ENCODE measurements at places on chromosomes 5 and 9.
A peak's percentile ranks its signal among the peaks of the same experiment; 100 is the strongest.

DNA sequence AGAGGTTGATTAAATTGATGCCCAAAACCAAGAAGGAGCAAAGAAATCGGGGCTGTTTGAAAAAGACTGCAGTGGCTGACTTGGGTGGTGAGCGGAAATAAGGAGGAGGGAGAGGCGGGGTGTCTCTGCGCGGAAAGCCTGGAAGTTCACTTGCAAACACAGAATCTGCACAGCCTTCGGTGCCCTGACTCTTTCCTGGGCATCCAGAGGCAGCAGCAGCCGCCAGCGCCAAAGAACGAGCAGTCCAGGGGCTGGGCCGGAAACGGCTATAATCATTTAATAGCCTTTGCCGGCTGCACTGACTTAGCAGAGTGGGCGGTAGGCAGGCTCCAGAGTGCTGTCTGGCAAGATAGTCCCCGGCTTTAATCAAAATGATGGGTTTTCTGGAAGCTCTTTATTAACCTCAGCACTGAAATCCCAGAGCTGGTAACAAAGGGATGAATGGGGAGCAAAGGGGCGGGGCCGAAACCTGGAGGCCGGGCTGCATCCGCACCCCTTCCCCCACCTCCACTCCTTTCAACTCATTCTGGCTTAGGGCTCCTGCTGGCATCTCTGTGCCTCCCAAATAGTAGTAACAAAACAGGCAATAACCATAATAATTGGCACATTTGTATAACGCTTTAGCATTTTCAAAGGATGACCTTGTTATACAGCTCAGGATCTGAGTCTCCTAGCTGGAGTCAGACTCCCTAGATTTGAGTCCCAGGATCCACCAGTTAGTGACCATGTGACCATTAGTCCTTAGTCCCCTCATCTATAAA lies 35.7 kb downstream of the PCDHAC2 start:
- no peak for DNase-seq

- no peak for DNase-seq
Measured at GRCh38 chr9:2478421-2478820, 143.2 kb upstream of the VLDLR start.

DNA sequence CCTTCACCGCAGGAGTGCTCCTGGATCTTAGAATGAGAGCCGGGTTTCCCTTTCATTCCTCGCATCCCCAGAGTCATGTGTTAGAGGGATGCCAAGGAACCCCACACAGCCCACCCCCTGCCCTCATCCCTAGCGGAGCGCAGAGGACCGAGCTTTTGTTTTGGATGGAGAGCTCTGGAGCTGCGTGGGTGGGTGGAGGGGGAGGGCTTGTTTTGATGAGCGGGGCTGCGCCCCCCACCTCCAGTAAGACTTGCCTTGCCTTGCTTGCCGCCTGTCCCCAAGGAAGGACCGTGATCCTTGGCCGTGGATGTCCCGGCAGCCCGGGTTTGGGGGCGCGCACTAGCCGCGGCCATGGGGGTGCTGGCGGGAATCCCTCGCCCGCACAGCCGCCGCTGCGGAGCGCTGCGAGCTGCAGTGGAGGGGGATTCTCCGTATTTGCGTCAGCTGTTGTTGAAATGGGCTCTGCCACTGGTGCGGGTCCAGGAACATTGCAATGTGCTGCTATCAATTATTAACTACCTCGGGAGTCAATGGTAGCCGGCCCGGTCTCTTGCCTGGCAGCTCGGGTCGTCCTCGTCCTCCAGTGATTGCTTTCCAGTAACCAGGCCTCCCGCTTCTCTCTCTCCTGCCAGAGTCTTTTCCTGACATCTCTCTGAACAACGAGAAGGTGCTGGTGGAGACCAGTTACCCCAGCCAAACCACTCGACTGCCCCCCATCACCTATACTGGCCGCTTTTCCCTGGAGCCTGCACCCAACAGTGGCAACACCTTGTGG lies 1.0 kb downstream of the EGR1 start:
- DNase-seq: no peak

- no peak for DNase-seq
Measured at GRCh38 chr9:119101048-119101447, 268.2 kb downstream of the BRINP1 start.

- DNase-seq: no peak
Measured at GRCh38 chr5:92969781-92970237, 611.2 kb downstream of the NR2F1-AS1 start.

DNA sequence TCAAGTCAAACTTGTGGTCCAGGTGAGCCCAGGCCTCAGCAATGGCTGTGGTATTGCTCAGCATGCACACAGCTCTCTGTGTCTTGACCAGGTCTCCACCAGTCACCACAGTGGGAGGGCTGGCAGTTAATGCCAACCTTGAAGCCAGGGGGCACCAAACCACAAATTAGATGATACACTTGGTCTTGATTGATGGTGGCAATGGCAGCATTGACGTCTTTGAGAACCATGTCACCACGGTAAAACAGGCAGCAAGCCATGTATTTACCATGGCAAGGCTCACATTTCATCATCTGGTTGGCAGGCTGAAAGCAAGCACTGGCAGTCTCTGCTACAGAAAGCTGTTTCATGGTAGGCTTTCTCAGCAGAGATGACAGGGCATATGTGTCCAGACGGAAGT lies 40.0 kb downstream of the NIM1K start:
- no peak for DNase-seq

DNA sequence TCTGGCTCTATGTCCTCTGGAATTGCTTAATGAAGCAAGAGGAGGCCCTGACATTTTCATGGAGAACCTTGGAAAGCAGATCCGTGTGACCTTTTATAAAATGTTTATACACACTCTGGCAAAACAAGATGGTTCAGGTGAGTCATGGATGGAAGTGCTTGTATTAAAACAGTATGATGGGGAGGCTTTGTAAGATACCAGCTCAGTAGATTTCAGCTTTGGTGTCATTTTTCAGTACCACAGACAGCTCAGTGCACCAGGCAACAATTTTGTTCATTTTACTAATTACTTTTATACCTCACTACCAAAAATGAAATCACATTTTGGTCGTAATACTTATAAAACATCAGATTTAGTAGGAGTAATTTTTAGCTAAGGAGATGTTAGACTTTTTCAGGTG lies 5.2 kb downstream of the KCNN2 start:
- DNase-seq: no peak

DNA sequence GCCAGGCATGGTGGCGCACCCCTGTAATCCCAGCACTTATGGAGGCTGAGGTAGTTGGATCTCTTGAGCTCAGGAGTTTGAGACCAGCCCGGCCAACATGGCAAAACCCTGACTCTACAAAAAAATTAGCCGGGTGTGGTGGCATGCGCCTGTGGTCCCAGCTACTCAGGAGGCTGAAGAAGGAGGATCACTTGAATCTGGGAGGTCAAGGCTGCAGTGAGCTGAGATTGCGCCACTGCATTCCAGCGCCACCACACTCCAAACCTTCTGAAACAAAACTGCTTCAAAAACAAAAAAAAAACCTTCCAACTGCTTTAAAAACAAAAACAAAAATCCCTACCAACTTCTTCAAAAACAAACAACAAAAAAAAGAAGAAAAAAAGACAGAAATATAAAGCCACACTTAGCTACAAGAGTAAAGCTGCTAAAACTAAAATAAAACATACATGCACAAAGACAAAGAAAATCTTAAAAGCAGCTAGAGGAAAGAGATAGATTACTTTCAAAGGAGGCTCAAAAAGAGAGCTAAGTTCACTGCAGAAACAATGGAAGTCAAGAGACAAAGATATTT lies 11.4 kb downstream of the DCAF10 start:
- no peak for DNase-seq

GRCh38 chr5:134411228-134411545 lies 494 bp downstream of the CDKN2AIPNL start:
- DNase-seq: no peak

- DNase-seq: no peak
Measured at GRCh38 chr5:52985306-52985705, 3.8 kb upstream of the ITGA2 start.

DNA sequence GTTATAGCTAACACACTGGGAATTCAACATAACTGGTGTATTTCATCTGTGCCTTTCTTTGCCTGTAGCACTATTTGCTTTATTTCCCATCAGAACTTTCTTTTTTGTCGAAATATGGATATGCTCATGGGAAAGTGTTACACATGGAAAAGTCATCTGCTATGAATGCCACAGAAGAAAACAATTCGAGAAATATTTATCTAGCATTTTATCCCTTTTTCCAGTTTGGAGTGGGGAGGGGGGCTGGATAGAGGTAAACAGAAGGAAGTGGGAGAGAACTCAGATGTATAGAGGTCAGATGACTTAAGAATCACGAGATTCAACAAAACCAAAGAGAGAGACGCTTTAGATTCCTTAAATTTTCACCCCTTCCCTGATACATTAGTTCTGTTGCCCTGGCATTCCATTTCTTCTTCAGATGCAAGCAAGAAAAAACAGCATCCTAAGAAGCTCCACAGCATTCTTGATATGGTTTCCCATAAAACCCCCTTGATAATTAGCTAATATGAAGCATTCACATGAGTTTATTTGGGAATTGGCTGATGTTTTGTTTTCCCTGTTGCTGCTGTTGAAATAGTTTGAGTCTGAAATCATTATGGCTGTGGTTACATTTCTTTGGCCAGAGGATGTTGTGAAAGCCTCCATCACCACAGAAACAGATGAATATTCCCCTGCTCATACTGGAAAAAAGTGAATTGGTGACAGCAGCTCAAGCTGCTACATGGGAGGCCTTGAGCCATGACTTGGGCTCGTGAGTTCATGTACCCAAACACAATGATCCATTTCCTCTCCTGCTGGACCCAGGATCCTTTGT lies 335.8 kb upstream of the DAB2 start:
- no peak for DNase-seq

DNA sequence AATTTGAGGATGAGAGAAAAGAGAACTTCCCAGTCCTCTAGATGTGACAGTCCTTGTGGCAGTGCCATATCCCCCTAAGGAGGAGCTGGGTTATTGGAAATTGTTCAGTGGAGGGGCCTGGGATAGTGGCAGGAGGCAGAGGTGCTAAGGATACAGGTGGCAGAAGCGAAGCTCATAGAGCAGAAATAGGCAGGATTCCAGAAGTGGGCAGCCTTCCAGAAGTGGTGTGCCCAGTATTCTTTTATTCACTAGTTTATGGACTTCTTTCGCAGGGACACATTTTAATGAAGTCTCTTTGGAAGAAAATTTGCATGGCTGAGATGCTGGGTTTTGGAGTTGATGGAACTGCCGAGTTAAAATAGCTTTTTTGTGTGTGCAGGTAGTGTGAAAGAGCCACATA lies 6.8 kb downstream of the PIK3R1 start:
- DNase-seq: no peak

GRCh38 chr5:150412319-150413175 lies at the start of gene CD74:
Gene CD74 (minus strand): TSS chr5:150412910. CDS start chr5:150412749, 161 bp downstream.
- peak; percentile 91 for DNase-seq

DNA sequence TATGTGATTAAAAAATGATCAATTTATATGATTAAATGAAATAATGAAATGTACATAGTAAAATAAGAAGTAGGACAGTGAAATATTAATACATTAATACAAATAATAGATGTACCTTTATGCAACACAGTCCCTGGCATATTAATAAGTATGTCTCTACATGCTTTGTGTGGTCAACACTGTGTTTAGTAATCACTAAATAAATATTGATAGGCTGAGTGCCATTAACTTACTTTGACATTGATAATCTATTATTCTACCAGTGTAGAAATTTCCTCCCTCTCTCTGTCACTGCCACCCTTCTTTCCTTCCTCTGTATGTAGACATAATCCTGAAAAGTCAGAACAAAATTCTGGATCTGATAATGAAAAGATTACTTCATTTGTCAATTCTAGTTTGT lies 43.7 kb downstream of the RNF180 start:
- no peak for DNase-seq

- DNase-seq: no peak
Measured at GRCh38 chr5:140317859-140318258, 15.0 kb upstream of the PFDN1 start.

GRCh38 chr5:54656261-54656728 lies 138.7 kb downstream of the SNX18 start:
- DNase-seq: no peak

DNA sequence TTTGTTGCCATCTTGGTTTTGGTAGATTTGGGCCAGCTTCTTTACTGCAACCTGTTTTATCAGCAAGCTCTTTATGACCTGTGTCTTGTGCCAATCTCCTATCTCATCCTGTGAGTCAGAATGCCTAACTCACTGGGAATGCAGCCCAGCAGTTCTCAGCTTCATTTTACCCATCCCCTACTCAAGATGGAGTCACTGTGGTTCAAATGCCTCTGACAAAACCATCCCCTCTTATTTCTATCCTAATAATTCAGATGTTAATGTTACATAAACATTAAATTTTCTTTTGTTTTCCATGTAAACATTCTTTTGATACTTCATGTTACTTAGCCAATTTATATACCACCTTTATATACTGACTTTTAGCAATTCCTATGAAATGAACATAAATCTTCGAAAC lies 746.3 kb downstream of the CDH18 start:
- DNase-seq: no peak

- no peak for DNase-seq
Measured at GRCh38 chr9:36962691-36963090, 71.4 kb downstream of the PAX5 start.

- no peak for DNase-seq
Measured at GRCh38 chr5:164341056-164341619, 835.7 kb downstream of the MAT2B start.

DNA sequence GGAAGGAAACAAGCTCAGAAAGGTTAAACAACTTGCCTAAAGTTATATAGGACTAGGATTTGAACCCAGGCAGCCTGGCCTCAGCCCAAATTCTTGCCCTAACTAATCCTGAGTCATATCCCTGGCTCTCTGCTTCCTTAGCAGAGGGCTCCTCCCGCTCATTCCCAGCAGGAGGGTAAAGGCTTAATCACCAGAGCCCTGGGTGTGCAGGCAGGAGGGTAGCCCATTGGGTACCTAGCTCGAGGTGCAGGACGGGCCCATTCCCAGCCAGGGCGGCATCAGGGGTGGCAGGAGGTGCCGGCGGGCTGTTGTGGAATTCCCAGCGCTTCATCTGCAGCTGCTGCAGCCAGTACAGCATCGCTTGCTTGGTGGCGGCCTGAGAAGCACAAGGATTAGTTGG lies 3.9 kb downstream of the TBC1D2 start:
- DNase-seq: no peak

DNA sequence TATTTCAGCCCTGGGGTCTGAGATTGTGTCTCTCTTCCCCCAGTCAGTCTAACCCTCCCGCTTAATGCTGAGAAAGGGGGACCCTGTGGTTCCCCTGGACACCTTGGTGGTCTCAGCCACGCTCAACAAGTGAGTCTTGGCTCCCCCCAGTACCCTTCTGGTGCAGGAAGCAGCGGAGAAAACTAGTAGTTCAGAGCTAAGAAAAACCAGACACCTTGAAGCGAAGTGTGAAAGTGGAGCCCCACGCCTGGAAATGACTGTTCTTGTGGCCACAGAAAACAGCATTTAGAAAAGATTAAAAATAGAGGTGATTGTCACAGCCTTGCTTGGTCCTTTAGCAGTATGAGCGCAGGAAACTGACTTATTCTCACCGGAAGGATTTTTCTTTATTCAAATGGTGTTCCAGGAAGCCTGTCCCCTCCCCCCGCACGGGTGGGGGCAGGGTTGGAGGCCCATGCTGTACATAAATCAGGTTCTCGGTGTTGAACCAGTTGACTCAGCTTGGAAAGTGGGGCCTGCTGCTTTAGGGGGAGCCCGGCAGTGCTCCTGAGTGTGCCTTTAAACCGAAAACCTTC lies 8.1 kb downstream of the ARPC5L start:
- DNase-seq: peak; percentile 59

Data from T-helper 22 cell (primary cell).